ENCODE measurements at places on chromosomes 2 and 18.

GRCh38 chr2:169768262-169768995, 30.2 kb upstream of the SSB start:
- DNase-seq = no peak

GRCh38 chr18:62606106-62606505, 83.3 kb downstream of the ZCCHC2 start:
- no peak for DNase-seq

- no peak for DNase-seq
These were observed 238.2 kb downstream of the CDH7 start for GRCh38 chr18:65988972-65989371.

- DNase-seq = peak; percentile 77
These were observed 412 bp upstream of the NCK2 start for GRCh38 chr2:105744091-105744908.

- no peak for DNase-seq
These were observed 1212.4 kb downstream of the LRP1B start for GRCh38 chr2:140918426-140918825.

DNA sequence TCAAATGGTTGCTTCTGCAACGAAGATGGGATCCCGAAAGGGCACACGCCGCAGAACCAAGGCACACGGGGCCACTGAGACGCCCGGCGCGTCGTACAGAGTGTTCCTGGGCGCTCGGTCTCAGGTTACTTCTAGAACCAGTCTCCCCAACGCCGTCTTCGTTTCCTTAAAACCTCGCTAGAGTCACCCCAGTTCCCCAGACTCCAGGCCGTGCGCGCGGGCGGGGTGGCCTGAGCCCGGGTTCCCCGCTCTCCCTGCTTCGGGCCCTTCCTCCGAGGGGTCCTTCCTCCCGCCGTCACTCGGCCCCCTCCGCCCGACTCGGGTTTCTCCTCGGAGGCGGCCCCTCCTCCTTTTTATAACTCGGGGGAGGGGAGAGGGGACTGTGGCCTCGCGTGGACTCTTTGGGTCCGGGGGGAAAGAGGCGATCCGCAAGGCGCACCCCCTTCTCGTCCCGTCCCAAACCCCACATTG, 774 bp upstream of the FZD7 start:
- peak; percentile 72 for DNase-seq

DNA sequence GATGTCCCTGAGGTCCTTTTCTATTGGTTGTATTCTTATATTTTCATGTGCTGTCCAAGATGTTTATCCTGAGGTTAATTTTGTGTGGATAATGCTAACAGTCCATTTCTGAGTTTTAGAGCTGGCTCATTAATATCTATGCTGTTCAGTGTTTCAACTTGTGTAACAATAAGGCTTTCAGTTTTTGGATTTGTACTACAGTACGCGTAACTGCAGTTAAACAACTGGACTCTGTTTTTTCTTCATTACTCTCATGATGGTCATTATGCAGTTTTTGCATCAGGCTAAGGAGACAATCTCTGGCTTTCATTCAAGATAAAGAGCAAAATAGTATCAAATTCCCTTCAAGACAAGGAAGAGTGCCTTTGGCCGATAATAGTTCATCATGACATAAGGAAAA, 1364.8 kb downstream of the DPP10 start:
- no peak for DNase-seq

DNA sequence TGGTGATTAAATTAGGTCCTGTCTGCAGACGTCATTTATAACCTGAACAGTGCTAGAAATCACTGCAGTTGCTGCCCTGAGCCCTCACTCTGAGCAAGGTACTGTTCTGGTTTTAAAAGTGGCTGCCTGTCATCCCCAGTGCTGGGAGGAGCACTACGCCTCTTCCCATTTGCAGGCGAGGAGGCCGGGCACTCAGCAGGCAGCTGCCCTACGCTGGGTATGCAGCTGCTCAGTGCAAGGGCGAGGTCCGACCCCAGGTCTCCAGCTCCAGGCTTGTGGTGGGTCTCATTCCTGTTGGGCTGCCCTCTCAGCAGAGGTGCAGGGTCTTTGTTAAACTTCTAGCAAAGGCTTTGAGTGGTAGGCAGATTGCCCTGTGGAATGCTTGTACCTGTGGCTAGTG, 15.7 kb downstream of the CNDP2 start:
- DNase-seq = no peak

- no peak for DNase-seq
These were observed 429.4 kb downstream of the MBD2 start for GRCh38 chr18:53795061-53795460.

GRCh38 chr2:11582612-11582861, 48.7 kb downstream of the GREB1 start:
- DNase-seq = no peak

DNA sequence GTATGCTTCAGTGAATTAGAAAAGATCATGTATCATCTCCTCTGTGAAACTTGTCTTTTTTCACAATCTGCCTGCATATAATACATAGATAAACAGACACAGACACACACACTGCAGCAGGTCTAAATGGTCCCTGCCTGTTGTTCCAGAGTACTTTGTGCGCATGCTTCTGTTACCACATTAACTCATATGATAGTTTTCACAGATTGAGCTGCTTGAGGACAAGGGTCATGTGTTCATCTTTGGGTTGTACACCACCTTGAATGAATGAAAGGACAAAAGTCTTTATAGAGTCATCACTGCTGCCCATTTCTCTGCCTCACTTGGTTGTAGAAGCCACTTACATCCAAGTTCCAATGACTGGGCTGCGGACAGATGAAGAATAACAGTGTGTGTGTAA, 72.7 kb upstream of the GLS start:
- DNase-seq = no peak

GRCh38 chr2:85277416-85278158, 50.2 kb downstream of the TGOLN2 start:
- peak; percentile 57 for DNase-seq

DNA sequence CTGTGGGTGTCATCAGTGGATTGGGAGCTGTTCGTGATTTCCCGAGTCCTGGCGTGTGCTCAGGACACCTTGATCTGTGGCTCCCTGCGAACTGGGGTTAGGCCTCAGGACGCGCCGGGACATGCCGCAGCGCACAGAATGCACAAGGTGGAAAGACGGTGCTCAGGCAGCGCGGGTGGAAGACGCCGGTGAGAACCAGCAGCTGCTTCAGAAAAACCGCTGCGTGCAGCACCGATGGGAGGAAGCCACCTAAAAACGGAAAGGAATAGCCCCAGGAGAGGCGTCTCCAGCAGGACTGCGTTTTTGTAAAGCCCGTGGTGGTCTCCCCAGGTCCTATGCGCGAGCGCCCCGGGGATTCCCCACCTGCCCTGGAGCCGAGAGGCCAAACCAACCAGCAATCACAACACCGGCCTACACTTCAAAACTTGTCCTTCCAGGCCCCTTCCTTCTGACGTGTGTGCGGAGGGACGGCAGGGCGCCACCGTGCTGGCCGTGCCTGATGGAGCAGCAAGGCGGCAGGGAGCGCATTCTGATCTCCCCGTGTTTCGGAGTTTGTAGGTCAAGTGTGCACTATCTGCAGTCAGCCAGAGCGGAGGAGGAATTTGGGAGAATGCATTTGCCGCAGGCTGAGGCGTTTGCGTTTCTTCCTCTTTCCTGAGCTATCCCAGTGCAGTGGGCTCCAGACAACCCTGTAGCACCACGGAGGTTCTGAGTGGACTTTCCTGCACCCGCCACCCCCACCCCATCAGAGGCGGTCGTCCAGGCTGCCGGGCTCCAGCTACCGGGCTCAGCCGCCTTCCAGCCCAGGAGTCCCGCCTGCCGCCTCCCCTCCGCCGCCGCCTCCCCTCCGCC, 32.2 kb downstream of the RTP5 start:
- DNase-seq = no peak

- no peak for DNase-seq
These were observed 191.9 kb downstream of the LDLRAD4 start for GRCh38 chr18:13410471-13410870.

DNA sequence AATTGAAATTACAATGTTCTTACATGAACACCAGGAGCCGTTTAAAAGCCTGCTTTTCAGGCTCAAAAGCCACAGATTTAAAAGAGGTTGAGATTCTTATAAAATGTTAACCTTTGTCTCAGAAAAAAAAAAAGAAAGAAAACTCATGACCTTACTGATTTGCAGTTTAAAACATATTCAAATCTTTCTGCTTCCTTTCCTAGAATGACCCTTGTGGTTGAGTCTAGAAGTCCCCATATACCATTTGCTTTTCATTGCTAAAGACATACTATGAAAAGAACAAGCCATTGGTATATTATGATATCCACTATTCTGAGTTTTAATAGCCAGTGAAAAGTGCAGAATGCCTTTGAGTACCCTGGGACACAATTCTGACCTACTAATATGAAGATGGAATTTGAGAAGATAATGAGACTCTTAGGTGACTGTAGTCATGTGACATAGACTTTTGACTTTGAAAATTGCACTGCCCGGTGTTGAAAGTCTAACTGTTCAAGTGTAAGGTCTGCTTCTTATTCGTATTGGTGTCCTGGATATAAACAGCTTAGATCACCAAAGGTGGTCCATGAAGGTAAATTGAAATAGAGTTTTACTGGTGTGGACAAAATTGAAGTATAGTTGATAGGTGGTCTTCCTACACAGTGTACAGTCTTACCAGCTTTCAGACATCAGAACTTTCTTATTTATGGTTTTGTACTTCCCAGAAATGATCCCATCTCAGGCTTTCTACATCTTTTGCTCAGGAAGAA, 117.0 kb downstream of the DOCK10 start:
- no peak for DNase-seq

- no peak for DNase-seq
These were observed 39.1 kb upstream of the HS6ST1 start for GRCh38 chr2:128357506-128358370.

DNA sequence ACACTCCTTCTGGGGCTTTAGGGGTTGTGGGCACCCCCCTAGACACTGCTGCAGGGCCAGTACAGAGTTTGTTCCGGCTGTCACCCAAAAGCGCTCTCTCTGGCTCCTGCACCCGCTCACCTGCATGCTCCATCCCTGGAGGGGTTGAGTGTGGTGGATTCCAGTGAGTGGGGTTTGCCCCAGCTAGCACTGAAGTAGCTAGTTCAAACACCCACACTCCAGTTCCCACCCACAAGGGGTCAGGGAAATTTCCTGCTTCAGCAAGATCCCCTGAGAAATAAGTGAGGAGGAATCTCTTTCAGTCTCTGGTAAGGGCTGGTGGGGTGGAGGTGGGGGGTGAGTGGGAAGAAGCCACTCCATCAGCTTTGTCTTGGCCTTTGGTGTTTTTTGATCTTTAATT, 73.6 kb downstream of the TMEM17 start:
- no peak for DNase-seq

DNA sequence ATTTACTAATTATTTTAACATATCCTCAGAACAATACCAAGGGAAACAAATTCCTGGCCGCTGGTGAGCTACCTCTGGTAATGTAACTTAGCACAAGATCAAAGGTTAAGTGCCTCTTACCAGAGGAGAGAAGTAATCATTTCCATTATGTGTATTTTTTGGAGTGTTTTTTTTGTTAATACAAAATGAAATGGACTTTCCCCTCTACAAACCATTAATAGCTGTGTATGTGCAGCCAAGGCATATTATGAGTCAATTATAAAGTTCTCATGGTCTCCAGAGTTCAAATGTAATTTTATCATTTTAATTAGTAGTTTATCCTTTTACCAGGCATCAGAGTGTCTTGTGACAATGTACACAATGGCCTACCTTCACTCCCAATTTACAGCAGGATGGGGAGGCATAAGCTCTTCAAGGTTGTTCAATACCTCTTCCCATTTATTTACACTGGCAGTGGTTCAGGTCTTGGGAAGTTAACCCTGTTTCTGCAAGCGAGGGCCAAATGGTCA, 242.2 kb downstream of the TGIF1 start:
- no peak for DNase-seq

GRCh38 chr18:63897072-63897471, 9.6 kb downstream of the SERPINB2 start:
- no peak for DNase-seq

DNA sequence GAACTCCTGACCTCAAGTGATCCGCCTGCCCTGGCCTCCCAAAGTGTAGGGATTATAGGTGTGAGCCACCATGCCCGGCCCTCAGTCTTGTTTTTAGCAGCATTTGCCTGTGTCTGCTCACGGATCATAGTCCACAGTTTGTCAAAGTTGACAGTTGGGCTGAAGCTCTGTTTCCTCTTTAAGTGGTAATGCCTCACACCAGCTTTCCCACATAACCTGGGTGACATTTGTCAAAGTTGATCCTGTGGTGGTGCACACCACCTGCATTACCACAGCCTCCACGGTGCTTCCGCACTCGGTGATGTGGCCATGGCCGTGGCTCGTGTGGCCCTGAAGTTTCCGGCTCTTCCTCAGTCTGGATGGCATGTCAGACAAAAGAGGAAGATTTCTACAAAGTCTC, 27.1 kb downstream of the RAB31 start:
- no peak for DNase-seq

- peak; percentile 31 for DNase-seq
These were observed 14.8 kb downstream of the MBD2 start for GRCh38 chr18:54209471-54210180.

DNA sequence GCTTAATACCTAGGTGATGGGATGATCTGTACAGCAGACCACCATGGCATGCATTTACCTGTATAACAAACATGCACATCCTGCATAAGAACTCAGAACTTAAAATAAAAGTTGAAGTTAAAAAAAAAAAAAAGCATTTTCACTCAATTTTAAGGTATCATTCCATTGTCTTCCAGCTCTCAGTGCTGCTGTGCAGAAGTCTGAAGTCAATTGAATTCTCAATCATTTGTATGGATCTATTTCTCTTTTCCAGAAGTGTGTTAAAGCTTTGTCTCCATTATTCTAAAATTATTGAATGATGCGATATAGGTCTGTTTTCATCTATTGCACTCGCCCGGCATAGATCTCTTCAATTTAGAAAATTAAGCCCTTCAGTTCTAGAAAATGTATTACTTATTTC, 202.5 kb upstream of the EPAS1 start:
- no peak for DNase-seq

GRCh38 chr2:222892761-222893160, 31.9 kb downstream of the ACSL3 start:
- no peak for DNase-seq

DNA sequence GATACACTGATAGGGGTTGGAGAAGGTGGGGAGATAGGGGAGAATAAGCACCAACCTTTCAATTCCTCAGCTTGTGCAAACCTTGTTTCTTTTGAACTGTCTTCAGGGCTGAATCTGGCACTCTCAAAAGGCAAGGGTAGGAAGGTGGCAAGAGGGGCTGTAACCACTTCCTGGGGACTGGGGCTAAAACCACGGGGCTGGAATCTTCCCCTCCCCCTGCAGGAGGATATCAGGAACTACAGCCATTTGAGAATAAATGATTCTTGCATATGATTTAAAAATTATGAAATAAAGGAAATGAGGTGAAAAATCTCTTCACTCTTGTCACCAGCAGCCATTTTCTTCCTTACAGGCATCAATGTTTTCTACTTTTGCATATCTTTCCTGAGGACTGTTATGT, 50.8 kb downstream of the ATOH8 start:
- DNase-seq = peak; percentile 69

DNA sequence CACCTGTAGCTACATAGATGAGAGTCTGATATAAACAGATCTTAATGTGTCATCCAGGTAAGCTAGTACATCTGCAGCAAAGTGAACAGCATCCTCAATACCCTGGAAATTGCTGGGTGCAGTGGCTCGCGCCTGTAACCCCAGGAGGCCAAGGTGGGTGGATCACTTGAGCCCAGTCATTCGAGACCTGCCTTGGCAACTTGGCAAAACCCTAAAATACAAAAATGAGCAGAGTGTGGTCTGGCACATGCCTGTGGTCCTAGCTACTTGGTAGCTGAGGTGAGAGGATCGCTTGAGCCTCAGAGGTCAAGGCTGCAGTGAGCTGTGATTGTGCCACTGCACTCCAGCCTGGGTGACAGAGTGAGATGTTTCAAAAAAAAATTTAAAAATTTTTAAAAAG, 233.9 kb upstream of the SP5 start:
- DNase-seq = no peak

GRCh38 chr2:233446606-233447305, 92.5 kb downstream of the DGKD start:
- DNase-seq = no peak
